ENCODE measurements at places on chromosomes 6 and 20.

DNA sequence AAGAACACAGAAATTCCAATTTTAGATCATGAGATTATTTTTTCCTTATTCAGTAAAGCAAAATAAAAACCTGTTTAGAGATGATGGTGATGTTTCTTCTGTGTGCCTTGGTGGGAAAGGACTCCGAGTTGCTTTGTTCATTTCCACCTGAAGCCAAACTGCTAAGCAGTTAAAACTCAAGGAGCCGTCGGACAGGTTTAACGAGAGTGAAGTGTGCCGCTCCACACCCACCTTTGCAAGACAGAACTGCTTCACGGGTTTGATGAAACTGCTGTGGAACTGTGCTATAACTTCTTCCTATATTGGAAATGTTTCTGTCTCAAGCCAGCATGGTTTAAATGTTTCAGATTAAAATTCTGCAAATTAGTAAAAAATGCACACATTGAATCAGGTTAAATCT, 9.2 kb upstream of the DSP start:
- no peak for DNase-seq

- no peak for DNase-seq
These were observed 35.9 kb downstream of the ID4 start for GRCh38 chr6:19873031-19873430.

GRCh38 chr6:151292974-151293687, 53.4 kb downstream of the AKAP12 start:
- no peak for DNase-seq

GRCh38 chr6:30111266-30111856, 1.5 kb downstream of the TRIM31 start:
- DNase-seq: no peak

- no peak for DNase-seq
These were observed 70.8 kb upstream of the SRSF6 start for GRCh38 chr20:43386878-43387277.

- peak; percentile 6 for DNase-seq
These were observed 33.2 kb upstream of the PNISR start for GRCh38 chr6:99458319-99458718.

- DNase-seq: no peak
These were observed 116.6 kb downstream of the SASH1 start for GRCh38 chr6:148459238-148459637.

DNA sequence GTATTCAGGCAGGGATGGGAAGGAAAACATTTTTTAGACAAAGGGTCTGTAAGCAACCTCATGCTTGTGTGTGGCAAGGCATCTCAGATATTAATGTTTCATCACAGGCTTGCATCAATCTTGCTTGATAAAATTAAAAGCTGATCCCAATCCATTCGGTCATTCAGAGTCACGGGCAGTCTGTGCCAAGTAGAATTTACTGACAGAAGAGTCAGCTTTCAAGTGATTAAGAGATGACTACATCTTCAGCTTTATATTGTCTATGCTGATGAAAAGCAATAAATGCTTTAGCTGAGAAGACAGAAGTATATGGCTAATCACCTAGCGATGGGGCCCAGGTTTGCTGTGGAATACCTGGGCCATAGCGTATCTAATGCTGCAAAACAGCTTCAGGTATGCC, 3.5 kb downstream of the PLEKHG1 start:
- DNase-seq: no peak

GRCh38 chr20:38059832-38060231, 26.3 kb downstream of the RPRD1B start:
- no peak for DNase-seq

DNA sequence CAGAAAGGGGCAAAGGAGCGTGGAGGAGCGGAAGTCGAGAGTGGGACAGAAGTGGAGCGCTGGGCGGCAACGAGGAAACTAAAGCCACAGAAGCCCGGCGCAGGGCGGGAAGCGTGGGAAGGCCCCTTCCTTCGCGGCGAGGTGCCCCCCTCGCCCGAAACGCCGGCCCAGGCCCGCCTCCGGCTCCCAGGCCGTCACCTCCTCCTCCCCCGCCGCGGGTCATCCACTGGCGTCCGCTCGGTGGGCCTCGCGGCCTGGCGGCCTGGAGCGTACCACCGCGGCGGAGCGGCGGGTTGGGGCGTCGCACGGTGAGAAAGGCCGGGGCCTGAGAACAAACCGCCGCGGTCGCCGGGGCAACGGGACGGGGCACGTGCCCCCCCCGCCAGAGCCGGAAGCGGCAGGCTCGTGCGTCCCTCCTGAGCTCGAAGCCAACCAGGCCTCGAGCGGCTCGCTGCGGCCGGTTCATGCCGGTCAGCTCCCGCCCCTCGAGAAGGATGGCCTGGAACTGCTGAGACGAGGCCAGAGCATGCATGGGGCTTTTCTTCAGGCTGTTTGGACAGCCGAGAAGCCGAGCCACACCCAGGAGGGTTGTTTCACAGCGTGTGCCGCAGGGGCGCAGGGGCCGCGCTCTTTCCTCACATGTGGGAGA, at the start of gene TCP11:
TSS of gene TCP11 (minus strand) at position 333 of the 649 bp plus-strand sequence. CDS start 469 bp downstream, outside the sequence.
- DNase-seq: peak; percentile 63

DNA sequence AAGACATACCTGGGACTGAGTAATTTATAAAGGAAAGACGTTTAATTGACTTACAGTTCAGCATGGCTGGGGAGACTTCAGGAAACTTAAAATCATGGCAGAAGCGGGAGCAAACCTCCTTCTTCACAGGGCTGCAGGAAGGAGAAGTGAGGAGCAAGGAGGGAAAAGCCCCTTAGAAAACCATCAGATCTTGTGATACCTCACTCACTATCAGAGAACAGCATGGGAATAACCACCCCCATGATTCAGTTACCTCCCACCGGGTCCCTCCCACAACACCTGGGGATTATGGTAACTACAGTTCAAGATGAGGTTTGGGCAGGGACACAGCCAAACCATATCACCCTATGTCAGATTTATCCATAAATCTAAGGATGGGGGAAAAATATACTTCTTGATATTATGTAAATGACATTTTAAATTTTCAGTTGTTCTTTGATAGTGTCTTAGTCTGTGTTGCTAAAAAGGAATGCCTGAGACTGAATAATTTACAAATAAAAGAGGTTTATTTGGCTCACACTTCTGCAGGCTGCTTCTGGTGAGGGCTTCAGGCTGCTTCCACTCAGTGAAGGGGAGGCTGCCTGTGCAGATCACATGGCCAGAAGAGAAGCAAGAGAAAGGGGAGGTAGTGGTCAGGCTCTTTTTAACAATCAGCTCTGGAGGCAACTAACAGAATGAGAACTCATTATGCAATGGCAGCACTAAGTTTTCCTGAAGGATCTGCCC, 1.2 kb upstream of the MCM9 start:
- DNase-seq: no peak

- peak; percentile 16 for DNase-seq
These were observed 151.4 kb upstream of the LAMA2 start for GRCh38 chr6:128731249-128732165.

DNA sequence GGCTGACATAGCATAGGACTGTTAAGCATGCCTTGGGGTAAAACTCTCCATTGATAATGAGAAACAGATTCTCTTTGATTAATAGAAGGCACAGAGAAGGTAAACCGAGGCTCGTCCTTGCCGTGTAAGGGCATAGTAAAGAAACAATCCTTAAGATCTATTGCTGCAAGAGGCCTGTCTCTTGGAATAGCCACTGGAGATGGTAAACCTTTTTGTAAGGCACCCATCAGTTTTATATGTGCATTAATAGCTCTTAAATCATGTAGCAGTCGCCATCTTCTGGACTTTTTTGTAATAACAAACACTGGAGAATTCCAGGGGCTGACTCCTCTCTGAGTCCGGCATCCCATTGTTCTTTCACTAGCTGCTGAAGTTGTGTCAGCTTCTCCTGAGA, 8.4 kb upstream of the ABHD12 start:
- DNase-seq: peak; percentile 69

DNA sequence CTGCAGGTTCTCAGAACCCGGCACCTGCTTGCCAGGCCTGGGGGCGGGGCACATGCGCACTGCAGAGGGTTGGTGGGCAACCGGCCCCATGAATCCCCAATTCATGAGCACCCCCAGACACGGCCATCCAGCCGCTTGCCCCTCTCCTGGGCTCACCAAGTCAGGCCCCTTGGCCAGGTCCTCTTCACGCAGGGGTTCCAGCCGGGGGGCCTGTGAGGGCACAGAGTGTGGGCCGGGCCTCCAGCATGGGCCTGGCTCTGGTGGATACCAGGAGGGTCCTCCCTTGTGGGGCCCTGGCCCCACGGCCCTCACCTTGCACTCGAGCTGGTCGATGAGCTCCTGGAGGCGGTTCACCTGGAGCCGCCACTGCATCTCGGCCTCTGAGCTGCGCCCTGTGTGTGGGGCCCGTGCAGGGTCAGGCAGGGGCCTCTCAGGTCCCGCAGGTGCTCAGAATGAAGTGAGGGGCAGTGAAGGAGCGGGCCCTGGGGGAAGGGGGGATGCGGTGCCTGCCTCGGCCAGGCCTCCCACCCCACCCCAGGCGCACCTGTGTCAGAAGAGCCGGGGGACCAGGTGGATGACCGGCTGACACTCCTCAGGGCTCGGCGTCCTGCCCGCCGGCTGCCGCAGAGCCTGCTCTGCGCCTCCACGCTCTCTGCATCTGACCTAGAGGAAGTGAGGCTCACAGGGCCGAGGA, 2.6 kb upstream of the C20orf144 start:
- DNase-seq: peak; percentile 48

DNA sequence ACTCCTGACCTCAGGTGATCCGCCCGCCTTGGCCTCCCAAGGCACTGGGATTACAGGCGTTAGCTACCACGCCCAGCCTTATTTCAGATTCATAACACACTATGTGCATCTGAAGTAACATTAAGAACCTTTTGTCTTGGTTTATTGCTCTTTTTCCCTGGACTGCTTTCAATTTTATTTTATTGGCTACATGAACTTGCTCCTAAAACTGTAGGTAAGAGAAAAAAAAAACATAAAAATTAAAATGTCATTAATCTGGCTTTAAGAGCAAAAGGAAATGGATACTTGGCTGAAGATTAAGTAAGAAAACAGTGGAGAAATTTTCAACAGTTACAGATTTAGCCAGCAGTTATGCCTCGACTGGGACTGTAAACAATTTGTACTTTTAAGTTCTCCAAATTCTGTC, 62.5 kb downstream of the GJA1 start:
- no peak for DNase-seq

- no peak for DNase-seq
These were observed 46.6 kb downstream of the MOXD1 start for GRCh38 chr6:132354517-132355167.

DNA sequence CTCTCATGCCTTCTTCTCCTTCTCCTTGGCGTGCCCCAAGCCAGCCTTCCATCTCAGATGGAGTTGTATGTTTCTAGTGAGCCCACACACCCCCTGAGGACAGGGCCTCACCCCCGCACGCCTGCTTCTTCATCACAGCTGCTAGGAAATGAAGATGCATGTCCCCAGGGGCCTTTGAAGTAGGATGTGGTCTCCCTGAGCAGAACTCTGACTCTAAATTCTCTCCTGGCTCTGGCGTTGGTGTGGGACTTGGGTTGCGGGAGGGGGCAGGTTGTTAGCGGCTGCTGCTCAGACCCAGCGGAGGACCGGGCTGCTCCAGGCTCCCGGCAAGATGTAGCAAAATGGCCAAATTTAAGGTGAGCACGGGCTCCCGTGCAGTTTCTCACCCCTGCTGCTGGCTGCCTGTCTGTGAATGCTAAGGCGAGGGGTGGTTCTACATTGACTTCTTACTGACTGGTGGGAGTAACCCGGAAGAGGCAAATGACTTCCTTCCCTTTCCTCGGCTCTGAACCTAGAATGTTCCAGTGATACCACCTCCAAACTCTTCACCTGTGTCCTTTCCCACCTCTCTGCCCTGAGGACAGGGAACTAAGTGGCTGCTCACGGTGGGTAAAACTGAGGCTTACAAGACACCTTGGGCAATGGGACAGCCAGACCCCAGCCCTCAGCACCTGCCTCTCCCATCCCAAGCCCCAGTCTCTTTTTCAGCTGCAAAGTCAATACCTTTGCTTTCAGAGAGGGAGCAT, 8.8 kb downstream of the SYNJ2 start:
- no peak for DNase-seq

DNA sequence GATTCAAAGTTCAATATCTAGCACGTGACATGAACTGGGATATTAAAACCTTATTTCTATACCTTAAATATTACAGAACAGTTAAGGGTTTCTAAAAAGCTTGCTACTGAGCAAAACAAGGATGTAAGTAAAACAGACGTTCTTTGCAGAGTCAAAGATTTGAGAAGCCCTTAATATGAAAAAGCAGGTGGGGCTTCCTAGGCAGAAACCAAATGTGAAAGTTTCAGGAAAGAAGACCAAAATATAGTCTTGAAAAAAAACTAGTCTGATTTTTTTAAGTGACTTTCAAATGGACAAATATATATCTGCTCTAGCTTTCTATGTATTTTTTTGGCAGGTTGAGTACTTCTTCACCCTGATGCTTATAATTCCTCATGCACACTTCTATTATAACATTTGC, 63.2 kb downstream of the TNFRSF21 start:
- DNase-seq: no peak

- no peak for DNase-seq
These were observed 12.1 kb upstream of the THEMIS start for GRCh38 chr6:127912914-127913313.

DNA sequence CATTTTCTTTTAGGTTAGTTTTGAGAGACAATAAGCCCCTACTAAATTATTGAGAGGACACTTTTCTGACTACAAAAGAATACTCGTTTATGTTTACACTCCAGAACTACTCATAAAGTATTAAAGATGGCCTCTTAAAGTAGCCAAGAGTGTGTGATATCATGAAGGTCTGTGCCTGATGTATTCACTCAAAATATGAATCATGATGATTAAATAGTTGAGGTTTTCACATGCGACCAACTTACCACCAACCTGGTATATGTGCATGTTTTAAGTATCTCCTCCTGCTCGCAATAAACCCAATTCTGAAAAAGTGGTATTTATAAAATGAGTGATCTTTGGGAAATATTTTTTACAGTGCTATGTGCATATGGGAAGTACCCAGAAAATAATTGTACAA, 43.9 kb downstream of the IL20RA start:
- DNase-seq: no peak

GRCh38 chr6:159080217-159080976, 35.6 kb upstream of the TAGAP start:
- DNase-seq: no peak

- no peak for DNase-seq
These were observed 254.9 kb downstream of the ERMARD start for GRCh38 chr6:170006071-170006899.

DNA sequence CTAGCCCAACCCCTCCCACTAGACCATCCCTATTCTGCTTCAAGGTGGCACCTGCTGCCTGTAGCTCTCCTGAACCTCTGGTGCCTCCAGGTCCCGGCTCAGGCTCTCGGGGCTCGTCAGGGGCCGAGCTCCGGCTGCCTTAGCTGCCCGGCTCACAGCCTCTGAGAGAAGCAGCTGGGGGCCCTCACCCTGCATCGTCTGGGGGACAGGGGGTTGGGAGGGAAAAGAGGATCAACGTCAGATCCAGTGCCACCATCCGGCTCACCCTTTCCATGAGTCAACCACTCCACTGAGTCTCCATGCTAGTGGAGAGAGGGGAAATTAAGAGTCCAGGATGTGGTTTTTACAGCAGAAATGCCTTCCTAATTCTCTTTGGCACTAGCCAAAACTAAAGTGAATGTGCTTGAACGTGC, 13.0 kb downstream of the BAG6 start:
- DNase-seq: no peak

Measured in H7 (cell line).